ENCODE measurements at places on chromosomes 5 and 9. TPM values are rescaled to one million over a fixed set of nuclear protein-coding genes. Genes with fewer than 3 reads are reported as not detected.

SLC34A3 gene
- total RNA-seq = not detected

ZBED3 gene
- total RNA-seq = 7.8 TPM

CXCL14 gene
- 1.1 TPM for total RNA-seq

ACSL6 gene
- total RNA-seq = 1.6 TPM

LECT2 gene
- not detected for total RNA-seq

GRCh38 chr9:38440516-38440915, 16.3 kb upstream of the IGFBPL1 start:
- H3K27ac ChIP-seq = no peak overlapping the region
- no peak overlapping the region for H3K4me3 ChIP-seq
- no peaks in the 10 kb centered on the region for H3K4me1 ChIP-seq
- H3K27me3 ChIP-seq = no peaks in the 10 kb centered on the region

- peak within 1 kb of the TSS; percentile 98 for H3K4me3 ChIP-seq
- H3K27ac ChIP-seq = no peak within 1 kb of the TSS
- DNase-seq = peak; percentile 42
- H3K36me3 ChIP-seq = peaks cover 24% of the 10 kb centered on the region
Measured at GRCh38 chr5:53480416-53481158, at the start of gene FST. FST (plus strand) TSS chr5:53480629; CDS start chr5:53480792, 163 bp downstream.

DNA sequence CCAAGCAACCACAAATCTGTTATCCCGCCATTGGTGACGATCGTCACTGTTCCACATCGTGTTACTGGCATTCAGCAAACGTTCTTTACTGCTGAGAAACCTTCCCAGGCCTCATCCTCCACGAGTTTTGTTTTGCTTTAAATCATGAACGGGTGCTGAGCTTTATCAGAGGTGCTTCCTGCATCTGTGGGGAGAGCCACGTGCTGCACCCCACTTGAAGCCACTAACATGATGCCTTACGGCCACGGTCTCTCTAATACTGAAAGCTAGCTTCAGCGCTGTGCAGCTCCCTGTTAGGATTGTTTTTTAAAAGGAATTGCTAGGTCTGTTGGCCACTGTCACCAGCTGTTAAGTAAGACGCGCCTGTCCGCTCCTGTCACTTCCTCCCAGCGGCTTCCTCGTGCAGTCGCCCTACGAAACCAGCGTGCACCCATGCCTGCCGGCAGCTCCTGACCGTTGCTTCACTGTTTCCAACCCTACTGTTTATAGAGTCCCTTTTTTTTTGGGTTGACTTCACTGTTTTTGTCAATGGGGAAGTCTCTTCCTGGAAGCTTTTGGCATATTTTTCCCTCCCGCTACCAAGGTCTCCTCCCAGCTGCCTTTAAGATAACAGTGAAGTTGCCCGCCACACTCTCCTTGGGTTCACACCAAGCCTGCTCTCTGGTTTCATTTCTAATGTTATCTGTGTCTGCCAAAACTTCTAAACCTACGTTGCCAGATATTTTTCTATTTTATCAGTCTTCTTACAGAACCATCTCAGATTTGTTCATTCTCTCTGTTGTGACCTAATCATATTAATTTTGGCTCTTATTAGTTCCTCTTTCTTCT, 20.3 kb downstream of the LPCAT1 start:
- no peak for DNase-seq
- no peak overlapping the region for H3K27ac ChIP-seq
- H3K4me1 ChIP-seq = peaks cover 5% of the 10 kb centered on the region
- H3K27me3 ChIP-seq = no peaks in the 10 kb centered on the region

DNA sequence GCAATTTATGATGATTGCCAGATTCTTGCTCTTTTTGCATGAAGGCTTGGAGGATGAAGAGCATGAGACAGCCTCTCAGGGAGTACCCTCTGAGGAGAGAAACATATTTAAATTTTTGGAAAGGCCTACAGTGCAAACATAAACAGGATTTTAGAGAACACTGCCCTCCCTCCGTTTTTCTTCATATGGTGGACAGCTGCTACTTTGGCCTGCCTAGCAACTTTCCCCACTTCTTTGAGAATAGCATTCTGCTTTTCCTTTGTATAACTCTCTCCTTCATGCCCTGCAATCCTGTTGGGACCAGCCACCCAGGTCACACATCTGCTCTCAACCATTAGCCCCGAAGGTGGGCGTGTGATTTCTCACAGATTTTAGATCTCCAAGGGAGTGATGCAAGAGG, 20.5 kb upstream of the TXN start:
- no peaks in the 10 kb centered on the region for H3K27me3 ChIP-seq
- H3K4me3 ChIP-seq = no peak overlapping the region
- no peak overlapping the region for H3K27ac ChIP-seq
- H3K36me3 ChIP-seq = no peaks in the 10 kb centered on the region
- DNase-seq = no peak

- H3K36me3 ChIP-seq = no peaks in the 10 kb centered on the region
- peaks cover 3% of the 10 kb centered on the region for H3K4me1 ChIP-seq
- DNase-seq = no peak
- no peak overlapping the region for H3K4me3 ChIP-seq
- no peak overlapping the region for H3K27ac ChIP-seq
Measured at GRCh38 chr5:91840412-91840811, 457.3 kb upstream of the ARRDC3 start.

DNA sequence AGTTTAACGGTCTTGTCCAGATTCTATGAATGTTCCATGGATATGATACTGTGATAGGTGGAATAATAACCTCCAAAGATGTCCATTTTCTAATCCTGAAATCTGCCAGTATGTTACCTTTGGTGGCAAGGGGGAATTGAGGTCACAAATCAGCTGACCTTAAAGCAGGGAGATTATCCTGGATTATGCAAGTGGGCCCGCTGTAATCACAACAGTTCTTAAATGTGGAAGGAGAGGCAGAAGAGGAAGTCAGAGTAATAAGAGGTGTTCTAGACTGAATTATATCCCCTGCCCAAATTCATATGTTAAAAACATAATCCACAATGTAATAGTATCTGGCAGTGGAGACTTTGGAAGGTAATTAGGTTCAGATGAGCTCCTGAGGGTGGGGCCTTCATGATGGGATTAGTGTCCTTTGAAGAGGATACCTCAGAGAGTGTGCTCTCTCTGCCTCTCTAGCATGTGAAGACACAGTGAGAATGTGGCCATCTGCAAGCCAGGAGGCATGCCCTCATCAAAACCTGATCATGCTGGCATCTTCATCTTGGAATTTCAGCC, 47.6 kb upstream of the ZFAND5 start:
- no peak overlapping the region for H3K27ac ChIP-seq
- no peaks in the 10 kb centered on the region for H3K27me3 ChIP-seq
- H3K4me1 ChIP-seq = no peaks in the 10 kb centered on the region
- no peak for DNase-seq
- H3K36me3 ChIP-seq = no peaks in the 10 kb centered on the region

- no peak for DNase-seq
- H3K4me1 ChIP-seq = no peaks in the 10 kb centered on the region
- H3K36me3 ChIP-seq = no peaks in the 10 kb centered on the region
- no peaks in the 10 kb centered on the region for H3K27me3 ChIP-seq
- no peak overlapping the region for H3K27ac ChIP-seq
Measured at GRCh38 chr5:152376886-152377285, 28.2 kb downstream of the NMUR2 start.

GRCh38 chr5:61200582-61201155, 38.4 kb upstream of the SMIM15 start:
- peak; percentile 34 for DNase-seq
- no peak overlapping the region for H3K4me3 ChIP-seq
- no peaks in the 10 kb centered on the region for H3K27me3 ChIP-seq
